ENCODE measurements at places on chromosomes 12 and 14.
A peak's percentile ranks its signal among the peaks of the same experiment; 100 is the strongest.

- no peak for DNase-seq
Observed at GRCh38 chr12:80698847-80699542, 8.4 kb upstream of the MYF6 start.

- DNase-seq = no peak
Observed at GRCh38 chr14:24613241-24613640, 3.8 kb upstream of the GZMH start.

- DNase-seq = no peak
Observed at GRCh38 chr14:65261425-65261920, 151.1 kb upstream of the FUT8 start.

GRCh38 chr12:64568298-64568697, 42.0 kb upstream of the RASSF3 start:
- DNase-seq = no peak

DNA sequence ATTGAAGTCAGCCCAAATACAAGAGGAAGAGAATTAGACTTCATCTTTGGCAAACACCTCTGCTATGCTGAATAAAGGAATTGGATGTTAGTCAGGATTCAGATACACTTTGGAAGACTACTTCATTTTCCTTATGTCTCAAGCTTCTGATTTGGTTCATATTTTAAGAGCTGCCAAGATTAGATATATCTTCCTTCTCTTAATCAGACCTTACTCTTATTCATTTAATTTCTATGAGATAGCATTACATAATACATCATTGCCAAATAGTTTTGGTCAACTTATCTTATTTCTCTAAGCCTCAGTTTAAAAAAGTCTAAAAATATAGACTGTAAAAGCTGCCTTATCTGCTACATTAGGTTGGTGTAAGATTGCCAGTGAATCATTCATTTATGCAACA, 330.6 kb upstream of the NAV3 start:
- DNase-seq = no peak

DNA sequence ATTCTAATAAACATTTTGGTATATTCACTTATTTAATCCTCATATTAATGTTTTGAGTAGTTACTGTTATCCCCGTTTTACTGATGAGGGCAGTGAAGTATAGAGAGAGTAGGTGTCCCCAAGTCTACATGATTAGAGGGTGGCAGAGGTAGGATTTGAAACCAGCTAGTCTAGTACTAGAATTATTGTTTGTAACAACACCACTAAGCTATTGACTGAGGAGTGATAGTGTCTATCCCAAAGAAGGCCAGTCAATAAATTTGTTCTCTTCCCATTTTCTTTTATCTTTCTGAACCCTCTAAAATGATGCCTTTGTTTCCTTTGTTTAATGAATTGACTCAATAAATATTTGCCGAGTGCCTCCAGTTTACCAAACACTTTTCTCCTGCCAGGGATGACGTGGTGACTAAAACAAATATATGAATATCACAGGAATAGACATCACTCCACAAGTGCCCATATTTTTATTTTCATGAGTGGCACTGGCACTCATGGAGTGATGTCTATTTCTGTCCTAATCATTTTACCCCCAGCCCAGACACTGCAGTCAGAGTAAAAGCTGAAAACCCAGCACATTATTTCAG, 247.5 kb downstream of the SLC16A7 start:
- DNase-seq = no peak

DNA sequence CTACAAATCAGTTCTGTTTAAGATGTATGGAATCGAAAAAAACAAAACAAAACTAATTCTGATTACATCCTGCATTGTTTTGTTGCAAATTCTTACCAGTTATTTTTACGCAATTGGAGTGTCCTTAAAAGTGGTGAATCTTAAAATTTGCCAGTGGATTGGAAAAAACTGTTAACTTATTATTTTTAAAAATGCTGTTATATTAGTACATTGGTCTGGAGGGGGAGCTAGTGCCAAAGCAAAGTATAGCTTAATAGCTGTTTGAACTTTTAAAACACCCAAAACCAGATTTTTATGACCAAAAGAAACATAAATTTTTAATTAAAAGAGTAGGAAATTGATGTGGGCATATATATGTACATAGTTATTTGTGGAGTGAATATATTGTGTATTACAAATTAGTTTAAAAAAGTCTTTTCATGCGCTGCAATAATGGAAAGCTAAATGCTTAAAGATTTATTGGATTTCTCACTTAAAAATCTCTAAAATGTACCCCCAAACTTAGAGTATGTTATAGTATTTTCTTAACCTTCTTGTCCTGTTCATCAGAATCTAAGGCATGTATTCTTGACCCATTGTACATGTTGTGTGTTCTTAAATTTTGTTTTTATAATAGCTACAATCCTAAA, 2.5 kb downstream of the FUT8 start:
- DNase-seq = peak; percentile 56

Data from cerebellum (tissue), 4 donors.